ENCODE measurements at places on chromosomes 1 and 21.

GRCh38 chr1:56389813-56390212 is 189.6 kb downstream of the PLPP3 start:
- H3K4me3 ChIP-seq: no peak overlapping the region
- H3K4me1 ChIP-seq: no peaks in the 10 kb centered on the region
- no peak for DNase-seq
- no peak overlapping the region for H3K27ac ChIP-seq
- H3K27me3 ChIP-seq: no peaks in the 10 kb centered on the region
- H3K36me3 ChIP-seq: no peaks in the 10 kb centered on the region

DNA sequence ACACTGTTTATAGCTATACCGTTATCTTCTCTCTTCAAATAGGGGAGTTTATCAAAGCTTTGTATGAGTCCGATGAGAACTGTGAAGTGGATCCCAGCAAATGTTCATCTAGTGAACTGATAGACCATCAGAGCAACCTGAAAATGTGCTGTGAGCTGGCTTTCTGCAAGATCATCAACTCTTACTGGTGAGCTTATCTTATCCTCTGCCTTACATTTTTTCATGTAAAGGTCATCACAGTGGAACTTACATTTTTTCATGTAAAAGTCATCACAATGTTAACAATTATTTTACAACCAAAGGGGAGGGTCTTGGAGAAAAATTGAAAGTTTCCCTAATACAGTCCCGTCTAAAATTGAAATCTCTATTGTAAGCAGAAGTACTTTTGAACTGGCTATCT is 45.2 kb downstream of the CLEC20A start:
- H3K27ac ChIP-seq: no peak overlapping the region
- H3K36me3 ChIP-seq: no peaks in the 10 kb centered on the region
- DNase-seq: no peak
- no peak overlapping the region for H3K4me3 ChIP-seq
- no peaks in the 10 kb centered on the region for H3K27me3 ChIP-seq
- H3K4me1 ChIP-seq: no peaks in the 10 kb centered on the region

- no peak for DNase-seq
- H3K36me3 ChIP-seq: no peaks in the 10 kb centered on the region
- no peak overlapping the region for H3K4me3 ChIP-seq
- H3K27ac ChIP-seq: no peak overlapping the region
- no peaks in the 10 kb centered on the region for H3K4me1 ChIP-seq
Observed at GRCh38 chr1:178821134-178821866, 49.6 kb downstream of the ANGPTL1 start.

DNA sequence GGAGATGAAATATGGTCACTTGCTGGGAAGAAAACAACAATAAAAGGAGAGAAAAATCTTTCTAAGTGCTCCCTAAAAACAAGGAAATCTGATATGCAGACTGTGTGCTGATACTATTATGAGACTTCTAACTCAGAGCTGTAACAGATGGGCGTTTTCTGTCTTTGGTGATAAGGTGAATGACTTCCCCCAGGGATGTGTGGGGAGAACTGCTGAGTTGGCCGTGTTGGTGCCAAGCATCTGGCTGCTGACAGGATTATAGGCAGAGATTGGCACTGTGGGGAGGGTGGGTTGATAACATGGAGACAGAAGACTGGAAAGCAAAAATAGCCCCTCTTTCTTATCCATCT is 438.5 kb upstream of the PLXNA2 start:
- DNase-seq: no peak
- H3K27me3 ChIP-seq: no peaks in the 10 kb centered on the region
- H3K27ac ChIP-seq: no peak overlapping the region
- H3K4me3 ChIP-seq: no peak overlapping the region

DNA sequence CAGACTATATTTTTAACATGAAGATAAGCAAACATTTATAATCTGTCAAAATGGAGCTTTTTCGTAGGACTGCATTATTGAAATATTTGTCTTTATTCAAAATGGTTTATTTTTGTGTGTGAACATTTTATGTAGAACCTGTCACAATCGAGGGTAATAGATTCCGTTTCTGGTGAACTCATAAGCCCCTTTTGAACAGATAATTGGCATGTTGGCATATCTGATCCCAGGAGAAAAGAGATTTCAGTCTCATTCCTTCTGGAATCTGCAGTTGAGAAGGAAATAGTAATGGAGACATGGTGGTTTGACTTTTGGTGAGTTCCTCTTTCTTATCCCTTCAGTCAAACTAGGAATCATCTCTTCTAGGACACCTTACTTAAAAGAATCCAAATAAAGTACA is 427.9 kb upstream of the B3GALT2 start:
- no peaks in the 10 kb centered on the region for H3K36me3 ChIP-seq
- no peaks in the 10 kb centered on the region for H3K27me3 ChIP-seq
- no peak overlapping the region for H3K27ac ChIP-seq
- no peak overlapping the region for H3K4me3 ChIP-seq
- H3K4me1 ChIP-seq: no peaks in the 10 kb centered on the region
- DNase-seq: no peak

- no peak overlapping the region for H3K4me3 ChIP-seq
- no peaks in the 10 kb centered on the region for H3K36me3 ChIP-seq
- DNase-seq: no peak
- H3K4me1 ChIP-seq: no peaks in the 10 kb centered on the region
Observed at GRCh38 chr1:61121631-61122030, 39.3 kb downstream of the NFIA start.

DNA sequence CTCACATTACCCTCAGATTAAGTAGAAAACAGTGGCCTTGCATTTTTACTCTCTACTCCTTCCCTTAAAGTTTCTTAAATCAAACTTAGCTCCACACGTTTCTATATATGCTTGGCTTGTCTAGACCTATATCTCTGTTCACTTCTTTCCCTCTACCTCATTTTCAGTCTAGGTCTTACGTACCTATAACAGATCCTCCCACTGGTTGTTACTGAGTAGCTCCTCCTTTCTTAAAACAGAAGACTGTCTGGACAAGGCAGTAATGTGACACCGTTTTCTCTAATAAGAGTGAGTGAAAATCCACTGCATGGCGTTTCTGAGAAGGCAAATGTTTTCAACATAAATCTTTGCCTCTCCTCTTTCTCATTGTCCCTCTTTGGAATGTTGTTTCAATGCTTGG is 211.7 kb upstream of the POGK start:
- H3K27ac ChIP-seq: no peak overlapping the region
- no peaks in the 10 kb centered on the region for H3K36me3 ChIP-seq
- H3K27me3 ChIP-seq: no peaks in the 10 kb centered on the region
- no peak overlapping the region for H3K4me3 ChIP-seq

DNA sequence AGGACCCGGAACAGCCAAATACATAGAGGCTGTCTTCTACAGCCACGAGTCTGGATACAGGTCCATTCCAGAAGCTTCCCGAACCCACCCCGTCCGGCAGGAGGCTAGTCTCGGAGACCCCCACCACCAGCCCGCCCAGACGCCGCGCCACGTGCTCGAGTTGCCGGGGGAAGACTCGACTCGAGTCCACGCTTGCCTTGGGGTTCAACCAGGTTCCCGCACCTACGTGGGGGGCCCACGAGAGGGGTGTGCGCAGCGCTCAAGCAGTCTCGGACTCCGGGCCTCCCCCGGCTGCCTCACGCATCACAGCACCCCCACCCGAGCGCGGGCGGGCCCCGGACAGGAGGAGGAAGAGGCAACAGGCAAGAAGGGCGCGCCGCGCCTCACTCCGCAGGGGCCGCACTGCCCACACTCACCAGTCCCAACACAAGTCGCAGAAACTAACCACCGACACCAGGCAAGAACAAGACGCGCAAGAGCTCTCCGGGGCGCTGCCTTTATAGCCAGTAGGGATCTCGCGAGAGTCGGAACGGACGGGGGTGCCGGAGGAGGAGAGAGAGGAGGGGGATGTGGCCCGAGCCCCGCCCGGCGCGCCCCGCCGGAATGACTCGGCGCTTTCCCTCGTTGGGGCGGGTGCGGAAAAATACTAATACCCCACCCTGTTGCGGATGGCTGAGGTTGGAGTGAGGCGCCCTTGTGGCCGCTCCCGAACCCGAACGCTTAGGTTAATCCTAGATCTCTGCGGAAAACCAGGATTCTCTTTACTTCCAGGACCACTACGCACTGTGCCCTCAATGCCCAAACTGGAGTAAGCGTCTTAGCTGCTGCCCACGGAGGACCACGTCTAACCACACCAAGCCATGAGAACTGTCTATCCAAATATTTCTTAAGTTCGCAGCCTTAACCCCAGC is at the start of gene PRDX1:
Gene PRDX1 (minus strand): TSS at position 472 of the 911 bp plus-strand sequence. CDS start 2,841 bp downstream, outside the sequence.
- H3K27me3 ChIP-seq: no peaks in the 10 kb centered on the region
- peaks cover 5% of the 10 kb centered on the region for H3K36me3 ChIP-seq
- peak within 1 kb of the TSS; percentile 96 for H3K4me3 ChIP-seq
- peak; percentile 83 for DNase-seq

DNA sequence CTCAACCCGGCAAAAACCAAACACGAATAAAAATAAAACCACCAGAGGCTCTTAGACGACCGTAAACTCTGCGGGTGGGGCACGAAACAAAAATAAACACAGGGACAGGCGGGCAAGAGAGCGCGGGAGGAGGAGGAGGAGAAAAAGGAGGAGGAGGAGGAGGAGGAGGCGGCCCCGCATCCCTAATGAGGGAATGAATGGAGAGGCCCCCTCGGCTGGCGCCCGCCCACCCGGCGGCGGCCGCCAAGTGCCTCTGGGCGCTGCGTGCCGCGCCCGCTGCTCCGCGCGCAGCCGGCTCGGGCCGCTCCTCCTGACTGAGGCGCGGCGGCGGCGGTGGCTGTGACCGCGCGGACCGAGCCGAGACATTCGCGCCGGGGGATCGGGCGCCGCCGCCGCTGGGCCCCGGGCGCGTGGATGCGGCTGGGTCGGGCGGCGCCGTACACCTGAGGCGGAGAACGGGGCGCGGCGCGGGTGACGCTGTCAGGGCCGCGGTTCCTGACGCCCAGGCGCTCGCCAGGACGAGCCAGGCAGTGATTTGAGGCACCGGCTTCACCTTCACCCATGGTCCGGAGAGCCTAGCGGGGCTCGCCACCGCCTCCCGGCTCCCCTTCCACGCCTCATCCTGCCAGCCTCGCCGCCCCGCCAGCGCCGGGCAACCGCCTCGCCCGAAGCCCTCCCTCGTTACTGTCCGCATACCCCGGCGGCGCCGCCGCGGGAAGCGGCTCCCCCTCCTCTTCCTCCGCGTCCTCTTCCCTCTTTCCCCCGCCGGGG is at the start of gene MARK1:
Gene MARK1 (plus strand): TSS at position 229 of the 771 bp plus-strand sequence. CDS start 687 bp downstream, outside the sequence.
- no peak within 1 kb of the TSS for H3K27ac ChIP-seq
- H3K36me3 ChIP-seq: no peaks in the 10 kb centered on the region
- DNase-seq: no peak
- H3K4me1 ChIP-seq: peaks cover 7% of the 10 kb centered on the region
- no peak within 1 kb of the TSS for H3K4me3 ChIP-seq
- peaks cover 29% of the 10 kb centered on the region for H3K27me3 ChIP-seq

DNA sequence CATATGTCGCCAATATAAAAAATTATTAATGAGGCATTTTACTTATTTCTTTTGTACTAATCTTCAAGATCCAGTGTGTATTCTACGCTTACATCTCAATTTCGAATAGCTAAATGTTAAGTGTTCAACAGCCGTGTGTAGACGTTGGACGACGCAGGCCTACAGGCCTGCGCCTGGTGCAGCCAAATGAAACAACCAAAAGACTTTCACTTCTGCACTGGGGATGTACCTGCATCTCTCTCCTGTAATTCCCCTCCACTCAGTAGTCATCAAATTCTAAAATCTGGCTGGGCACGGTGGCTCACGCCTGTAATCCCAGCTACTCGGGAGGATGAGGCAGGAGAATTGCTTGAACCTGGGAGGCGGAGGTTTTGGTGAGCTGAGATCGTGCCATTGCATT is 76.8 kb upstream of the HNRNPU start:
- no peaks in the 10 kb centered on the region for H3K4me1 ChIP-seq
- no peak overlapping the region for H3K4me3 ChIP-seq
- no peak for DNase-seq
- no peak overlapping the region for H3K27ac ChIP-seq
- no peaks in the 10 kb centered on the region for H3K27me3 ChIP-seq

- H3K27ac ChIP-seq: no peak overlapping the region
- DNase-seq: no peak
- H3K36me3 ChIP-seq: no peaks in the 10 kb centered on the region
Observed at GRCh38 chr1:39165049-39165448, 39.4 kb upstream of the MACF1 start.

DNA sequence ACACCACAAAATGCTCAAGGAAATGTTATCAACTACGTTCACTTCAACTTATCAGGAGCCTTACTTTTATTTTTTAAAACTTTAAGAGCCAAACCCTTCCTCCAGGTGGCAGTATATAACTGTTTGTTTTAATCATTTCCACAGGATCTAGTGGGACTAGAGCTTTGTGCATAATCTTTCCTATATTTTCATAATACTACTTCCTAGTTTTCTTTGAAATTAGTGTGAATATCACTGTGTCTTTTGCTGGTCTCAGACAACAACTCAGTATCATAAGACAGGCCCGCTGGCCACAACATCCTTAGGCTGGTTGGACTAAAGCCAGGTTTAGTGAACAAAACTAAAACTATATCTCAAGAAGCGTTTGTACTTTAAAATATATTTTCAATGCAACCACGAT is 145.5 kb downstream of the TIAM1 start:
- peaks cover 9% of the 10 kb centered on the region for H3K4me1 ChIP-seq
- peak; percentile 11 for DNase-seq
- no peaks in the 10 kb centered on the region for H3K27me3 ChIP-seq
- H3K27ac ChIP-seq: no peak overlapping the region
- H3K4me3 ChIP-seq: no peak overlapping the region

GRCh38 chr1:84613026-84613425 is 38.8 kb upstream of the CTBS start:
- H3K4me1 ChIP-seq: no peaks in the 10 kb centered on the region
- DNase-seq: no peak
- H3K4me3 ChIP-seq: no peak overlapping the region
- no peak overlapping the region for H3K27ac ChIP-seq
- H3K36me3 ChIP-seq: no peaks in the 10 kb centered on the region
- no peaks in the 10 kb centered on the region for H3K27me3 ChIP-seq

- no peak overlapping the region for H3K4me3 ChIP-seq
- H3K27ac ChIP-seq: no peak overlapping the region
- H3K27me3 ChIP-seq: no peaks in the 10 kb centered on the region
- no peak for DNase-seq
Observed at GRCh38 chr1:3473381-3473844, 18.9 kb downstream of the ARHGEF16 start.

DNA sequence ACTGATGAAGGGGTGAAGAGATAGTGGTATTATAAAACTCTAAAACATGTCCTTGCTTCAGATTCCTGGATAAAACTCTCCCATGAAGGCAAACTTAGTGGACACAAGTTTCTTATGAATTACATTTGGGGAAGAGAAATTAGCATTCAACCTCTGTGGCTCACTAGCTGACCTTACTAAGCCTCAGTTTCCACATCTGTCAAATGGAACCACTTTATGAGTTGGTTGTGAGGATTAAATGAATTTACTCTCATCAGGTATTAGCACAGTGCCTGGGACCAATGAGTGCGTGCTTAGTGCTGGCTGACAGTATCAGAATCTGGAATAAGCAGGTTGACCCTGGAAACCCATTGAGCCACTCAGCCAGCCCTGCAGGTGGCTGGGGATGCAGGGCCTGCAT is 2.6 kb downstream of the CACNA1S start:
- no peak for DNase-seq
- H3K36me3 ChIP-seq: no peaks in the 10 kb centered on the region
- peaks cover 3% of the 10 kb centered on the region for H3K4me1 ChIP-seq
- H3K27ac ChIP-seq: no peak overlapping the region
